Heart right ventricle (tissue), 16 donors: ENCODE measurements at places on chromosomes 16 and 17. TPM values are rescaled to one million over a fixed set of nuclear protein-coding genes. Genes with fewer than 3 reads are reported as not detected.

DNA sequence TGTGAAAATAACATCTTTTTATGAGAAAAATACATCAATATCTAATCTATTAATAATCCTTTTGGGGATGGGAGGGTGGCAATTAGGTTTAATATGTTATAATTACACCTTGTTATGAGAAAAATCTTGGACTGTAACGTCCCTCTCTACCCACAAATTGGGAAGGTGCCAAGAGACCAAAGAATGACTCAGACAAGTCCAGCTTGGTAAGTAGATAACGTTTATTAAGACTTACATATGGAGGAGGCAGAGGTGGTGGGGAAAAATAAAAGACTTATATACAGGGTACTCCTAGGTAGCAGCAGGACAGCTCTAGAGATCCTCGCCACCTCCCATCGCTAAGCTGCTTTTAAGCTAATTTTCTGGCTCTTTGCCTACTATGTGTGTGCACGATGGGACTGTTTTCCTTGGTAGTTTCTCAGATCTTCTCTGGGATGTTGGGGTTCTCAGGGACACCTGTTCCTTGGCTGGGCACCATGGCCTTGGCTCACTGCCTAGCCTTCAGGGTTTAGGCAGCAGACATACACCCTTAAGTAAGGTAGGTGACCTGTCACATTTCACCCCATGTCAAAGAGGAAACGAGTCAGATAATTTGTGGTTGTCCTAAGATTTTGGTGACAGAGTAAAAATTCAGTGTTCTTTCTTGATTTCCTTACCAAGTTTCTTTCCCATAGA lies 31.5 kb downstream of the RBL2 start:
- no peak for DNase-seq

GRCh38 chr16:13153696-13154095 lies 252.3 kb downstream of the SHISA9 start:
- DNase-seq = no peak

DNA sequence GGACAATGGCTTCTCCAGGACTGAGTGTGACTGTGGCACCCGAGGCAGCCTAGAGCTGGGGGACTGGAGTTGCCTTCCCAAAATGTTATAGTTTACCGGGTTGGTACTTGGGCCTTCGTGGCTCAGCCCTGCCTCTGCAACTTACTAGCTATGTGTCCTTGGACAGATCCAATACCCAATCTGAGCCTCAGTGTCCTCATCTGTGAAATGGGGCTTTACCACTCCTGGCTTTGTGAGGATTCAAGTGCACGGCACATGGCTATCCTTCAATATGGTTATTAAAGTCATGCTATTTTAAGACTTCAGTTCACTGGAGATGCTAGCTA lies 9.6 kb downstream of the IRX5 start:
- DNase-seq = no peak

DNA sequence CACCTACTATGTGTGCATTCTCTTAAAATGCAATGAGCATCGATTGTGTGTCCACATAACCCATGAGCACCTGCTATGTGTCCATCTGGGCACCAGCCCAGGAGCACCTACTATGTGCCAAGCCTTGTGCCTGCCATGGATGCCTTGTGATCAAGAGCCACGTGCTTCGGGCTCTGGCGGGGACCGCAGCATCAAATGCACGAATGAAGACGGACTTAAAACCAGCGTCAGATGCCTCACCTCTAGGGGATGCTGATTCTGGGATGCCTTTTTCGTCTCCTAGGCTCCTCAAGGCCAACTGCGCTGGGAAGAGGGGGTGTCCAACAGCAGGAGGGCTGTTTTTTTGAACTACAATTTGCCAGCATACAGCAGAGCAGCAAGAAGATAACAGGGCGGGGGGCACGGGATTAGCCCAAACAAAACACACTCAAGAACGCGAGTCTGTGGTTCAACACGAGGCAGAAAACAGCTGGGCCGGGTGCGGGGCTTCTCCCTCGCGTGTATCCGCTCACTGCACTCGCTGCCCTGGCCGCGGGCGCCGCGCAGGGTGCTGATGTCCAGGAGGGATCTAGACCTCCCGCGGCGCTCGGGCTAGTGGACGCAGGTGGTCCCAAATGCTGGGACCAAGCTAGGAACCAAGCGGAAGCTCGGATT lies 1.2 kb upstream of the GLIS2 start:
- DNase-seq = no peak

- no peak for DNase-seq
Observed at GRCh38 chr16:5069854-5070253, 1.8 kb upstream of the ALG1 start.

- DNase-seq = peak; percentile 60
Observed at GRCh38 chr16:12455287-12455798, 348.3 kb downstream of the CPPED1 start.

DNA sequence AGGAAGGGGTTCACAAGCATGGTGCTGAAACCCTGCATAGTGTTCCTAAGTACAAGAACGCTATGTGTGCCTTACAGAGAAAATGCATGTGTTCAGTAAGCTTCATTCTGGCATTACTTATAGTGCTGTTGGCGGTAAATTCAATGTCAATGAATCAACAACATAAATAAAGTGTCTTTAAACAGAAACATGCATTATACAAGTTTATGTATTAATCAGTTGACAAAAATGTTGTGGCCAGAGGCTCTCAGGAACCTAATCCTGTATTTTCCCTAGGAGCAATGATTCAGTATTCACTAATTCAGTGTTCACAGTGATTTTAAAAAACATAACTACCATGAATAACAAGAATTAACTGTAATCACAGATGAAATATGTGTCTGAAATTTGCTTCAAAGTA lies 47.1 kb upstream of the MYOCD start:
- DNase-seq = no peak

DNA sequence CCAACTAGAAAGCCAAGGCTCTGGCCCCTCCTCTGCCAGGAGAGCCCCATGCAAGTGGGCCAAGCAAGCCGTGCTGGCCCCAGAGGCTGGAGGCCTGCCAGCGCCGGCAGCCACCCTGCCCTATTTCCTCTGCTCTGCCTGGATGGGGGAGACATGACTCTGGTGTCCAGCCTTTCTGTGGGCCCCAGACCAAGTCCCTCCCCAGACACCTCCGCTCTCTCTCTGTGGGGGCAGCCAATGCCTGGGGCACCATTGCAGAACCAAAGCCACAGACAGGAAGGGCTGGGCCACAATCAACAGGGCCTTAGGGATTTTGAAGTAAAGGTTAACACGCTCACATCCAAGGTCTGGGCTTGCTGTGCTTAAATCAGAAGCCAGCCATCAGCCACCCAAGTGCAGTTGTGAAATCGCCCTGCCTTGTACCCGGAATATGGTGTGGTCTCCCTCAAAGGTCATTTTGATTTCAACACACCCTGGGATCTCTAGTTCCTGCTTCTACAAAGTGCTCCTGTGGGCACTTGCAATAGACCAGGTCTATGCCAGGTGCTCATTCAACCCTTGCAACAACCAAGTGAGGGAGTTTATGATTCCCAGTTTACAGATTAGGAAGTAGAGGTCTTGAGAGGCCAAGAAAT lies 63.5 kb upstream of the TEX2 start:
- DNase-seq = peak; percentile 78

- DNase-seq = no peak
Observed at GRCh38 chr16:73319261-73319660, 271.3 kb upstream of the ZFHX3 start.

DNA sequence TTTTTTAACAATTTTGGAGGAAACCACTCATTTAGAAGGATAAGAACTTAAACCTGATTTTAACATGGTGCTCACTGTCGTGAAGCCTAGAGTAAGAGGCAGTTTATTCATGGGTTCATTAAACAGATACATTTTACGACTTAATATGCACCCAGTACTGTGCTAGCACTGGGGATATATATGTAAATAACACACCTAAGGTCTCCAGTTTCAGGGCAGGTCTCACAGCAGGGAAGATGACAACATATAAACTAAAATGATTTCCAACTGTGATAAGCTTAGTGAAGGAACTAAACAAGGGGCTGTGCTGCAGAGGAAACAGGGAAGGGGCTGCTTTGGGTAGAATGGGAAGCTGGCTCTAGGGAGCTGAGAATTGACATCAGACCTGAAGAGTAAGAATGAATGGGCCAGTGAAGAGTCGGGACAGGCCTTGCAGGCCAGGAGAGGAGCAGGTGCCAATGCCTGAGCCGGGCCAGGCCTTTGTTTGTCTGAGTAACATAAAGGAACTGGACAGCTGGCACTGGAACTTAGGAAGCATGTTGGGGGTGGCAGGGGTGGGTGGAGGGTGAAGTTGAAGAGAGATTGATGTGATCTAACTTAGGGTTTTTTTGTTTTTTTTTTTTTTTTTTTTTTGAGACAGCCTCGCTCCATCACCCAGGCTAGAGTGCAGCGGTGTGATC lies 12.1 kb downstream of the NT5M start:
- DNase-seq = no peak

DNA sequence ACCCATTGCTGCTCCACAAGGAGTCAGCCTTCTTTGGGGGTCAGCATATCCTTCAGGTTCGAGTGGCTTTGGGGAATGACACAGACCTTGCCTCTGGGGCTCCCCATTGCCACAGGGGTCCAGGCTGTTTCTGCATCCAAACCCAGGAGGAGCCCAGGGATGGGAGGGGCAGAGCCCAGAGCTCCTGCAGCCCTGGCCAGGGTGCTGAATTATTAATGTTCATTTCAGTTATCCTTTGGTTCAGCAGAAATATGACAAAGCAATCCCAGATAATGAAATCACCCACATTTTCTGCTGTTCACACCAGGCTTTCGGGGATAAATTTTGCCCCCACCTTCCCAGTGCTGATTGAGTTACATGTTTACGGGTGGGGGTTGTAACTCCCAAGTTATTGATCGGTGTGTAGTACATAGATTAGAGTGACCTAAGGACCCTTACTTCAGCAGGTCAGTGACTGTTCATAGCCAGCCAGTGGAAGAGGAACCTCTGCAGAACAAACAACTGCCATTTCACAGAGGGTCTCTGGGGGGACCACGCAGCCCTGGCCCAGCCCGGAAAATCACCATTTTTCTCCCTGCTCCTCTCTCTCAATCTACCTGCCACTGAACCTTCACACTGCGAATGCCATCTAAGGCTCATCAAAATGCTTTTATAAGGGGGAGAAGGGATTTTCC lies 240.3 kb upstream of the N4BP1 start:
- no peak for DNase-seq

CES4A gene
- total RNA-seq = 6.4 TPM

CAVIN1 gene
- 242 TPM for total RNA-seq

ZNF469 gene
- total RNA-seq = 1.0 TPM

SCNN1B gene
- total RNA-seq = 0.21 TPM
